CD4-positive, alpha-beta memory T cell (primary cell): ENCODE measurements at places on chromosomes 5 and 9.

- no peak for DNase-seq
Measured at GRCh38 chr9:86939321-86939720, 8.0 kb downstream of the GAS1 start.

- no peak for DNase-seq
Measured at GRCh38 chr5:95035891-95036685, 248.8 kb downstream of the MCTP1 start.

GRCh38 chr5:6319116-6319515, 59.2 kb downstream of the MED10 start:
- DNase-seq = no peak

DNA sequence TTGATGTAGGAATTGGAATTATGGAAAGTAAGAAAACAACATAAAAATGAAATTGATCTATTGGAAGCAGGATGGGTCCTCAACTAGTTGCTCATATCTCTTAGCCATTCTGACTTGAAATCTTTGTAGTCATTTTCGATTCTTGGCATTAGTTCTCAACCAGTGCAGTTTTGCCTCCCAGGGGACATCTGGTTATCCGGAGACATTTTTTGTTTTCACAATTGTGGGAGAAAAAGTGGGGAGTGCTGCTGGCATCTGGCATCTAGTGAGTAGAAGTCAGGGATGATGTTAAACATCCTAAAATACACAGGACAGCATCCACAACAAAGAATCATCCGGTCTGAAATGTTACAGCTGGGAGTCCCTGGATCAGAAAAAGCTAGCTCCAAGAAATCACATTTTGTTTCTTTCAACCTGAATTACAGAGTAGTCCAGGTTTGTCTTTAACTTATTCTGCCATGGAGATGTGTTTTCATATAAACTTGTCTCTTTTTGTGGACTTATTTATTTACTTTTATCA, 74.9 kb downstream of the FBXL7 start:
- no peak for DNase-seq

GRCh38 chr5:1709171-1709803, 90.3 kb downstream of the MRPL36 start:
- DNase-seq = no peak

DNA sequence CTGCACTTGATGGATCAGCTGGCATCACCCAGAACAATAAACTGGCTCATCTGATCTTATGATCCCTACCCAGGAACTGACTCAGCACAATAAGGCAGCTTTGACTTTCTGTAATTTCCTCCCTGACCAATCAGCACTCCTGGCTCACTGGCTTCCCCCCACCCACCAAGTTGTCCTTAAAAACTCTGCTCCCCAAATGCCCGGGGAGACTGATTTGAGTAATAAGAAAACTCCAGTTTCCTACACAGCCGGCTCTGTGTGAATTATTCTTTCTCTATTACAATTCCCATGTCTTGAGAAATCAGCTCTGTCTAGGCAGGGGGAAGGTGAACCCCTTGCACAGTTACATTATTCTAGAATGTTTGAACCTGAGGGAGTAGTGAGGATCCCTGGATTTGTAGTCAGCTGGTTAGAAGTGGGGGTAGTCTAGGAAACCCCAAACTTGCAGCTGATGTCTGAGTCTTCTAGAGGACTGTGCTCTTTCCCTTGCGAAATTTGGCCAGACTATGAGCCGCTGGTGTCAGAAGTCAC, 111.7 kb upstream of the NEK6 start:
- no peak for DNase-seq

DNA sequence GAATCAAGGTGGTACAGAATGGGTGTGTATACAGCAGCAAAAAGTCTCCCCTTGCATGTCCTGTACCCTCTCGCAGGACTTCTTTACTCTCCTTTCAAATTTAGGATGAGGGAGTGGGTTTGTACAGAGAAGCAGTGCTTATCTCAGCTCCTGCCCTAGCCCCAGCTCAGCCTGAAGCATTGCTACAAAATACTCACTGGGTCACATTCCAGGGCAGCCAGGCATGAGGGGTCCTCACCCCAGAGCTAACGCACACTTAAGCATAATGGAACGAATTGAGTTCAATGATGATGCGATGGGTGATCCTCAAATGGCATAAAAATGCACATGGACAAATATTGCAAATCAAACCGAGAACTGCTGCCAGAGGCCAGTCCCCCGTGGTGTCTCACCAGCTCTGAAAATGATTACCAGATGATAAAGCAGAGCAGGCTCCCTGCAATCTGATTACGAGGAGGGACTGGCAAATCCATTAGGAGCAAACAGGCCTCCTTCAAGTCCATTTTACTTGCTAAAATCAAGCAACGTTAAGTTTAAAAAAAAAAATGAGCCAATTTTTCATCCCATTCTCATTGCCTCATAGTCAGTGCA, 231.6 kb upstream of the TAS2R1 start:
- no peak for DNase-seq

- no peak for DNase-seq
Measured at GRCh38 chr5:72151169-72151568, 43.9 kb downstream of the MAP1B start.

- no peak for DNase-seq
Measured at GRCh38 chr9:3285365-3286161, 240.2 kb downstream of the RFX3 start.

DNA sequence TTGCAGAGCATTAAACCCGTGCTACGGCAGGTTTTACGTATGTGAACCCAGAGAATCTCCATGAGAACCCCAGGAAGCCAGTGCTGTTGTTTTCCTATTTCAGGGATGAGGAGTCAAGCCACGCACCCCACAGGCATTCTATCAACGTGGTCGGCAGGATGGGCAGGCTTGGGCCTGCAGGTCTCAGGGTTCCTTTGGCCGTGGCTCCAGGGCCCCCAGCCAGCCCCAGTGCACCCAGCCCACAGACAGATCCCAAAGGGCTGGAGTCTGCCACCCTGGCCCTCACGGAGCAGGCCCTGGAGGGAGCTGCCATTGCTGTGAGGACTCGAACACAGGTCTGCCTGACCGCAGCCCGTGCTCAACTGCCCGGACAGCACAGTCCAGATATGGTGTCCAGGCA, 77.1 kb upstream of the STXBP1 start:
- no peak for DNase-seq

GRCh38 chr5:59685793-59686192, 207.7 kb downstream of the PDE4D start:
- DNase-seq = no peak

DNA sequence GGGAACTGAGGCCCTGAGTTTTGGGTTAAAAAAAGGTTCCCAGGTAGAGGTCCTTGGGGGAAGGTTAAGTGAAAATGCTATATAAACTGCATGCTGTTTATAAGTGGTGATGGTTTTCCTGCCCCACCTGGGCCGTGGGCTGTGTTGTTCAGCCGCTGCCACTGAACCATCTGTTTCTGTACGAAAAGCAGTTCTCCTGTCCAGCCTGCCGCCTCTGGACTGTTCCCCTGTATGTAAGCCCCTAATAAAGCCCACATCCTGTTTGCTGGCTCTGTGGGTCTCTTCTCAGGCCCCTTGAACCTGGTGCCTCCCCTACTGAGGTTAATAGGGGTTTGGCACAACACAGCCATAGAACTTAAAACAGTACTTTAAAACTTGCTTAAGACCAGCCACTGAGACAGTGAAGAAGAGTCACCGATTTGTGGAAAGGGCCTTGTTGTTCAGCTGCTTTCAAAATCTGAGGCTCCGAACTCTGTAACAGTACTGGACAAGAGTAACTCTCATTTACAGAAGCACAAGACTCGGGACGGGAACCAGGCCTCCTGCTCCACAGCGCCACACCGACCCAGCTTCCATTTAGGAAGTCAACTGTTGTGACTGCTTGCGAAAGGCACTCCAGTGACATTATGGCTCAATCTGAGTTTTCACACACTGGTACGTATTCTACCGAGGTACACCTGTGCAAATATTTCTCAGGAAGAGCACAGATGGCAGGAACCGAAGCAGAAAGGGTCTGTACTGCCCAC, 192.5 kb downstream of the CDK5RAP2 start:
- no peak for DNase-seq

DNA sequence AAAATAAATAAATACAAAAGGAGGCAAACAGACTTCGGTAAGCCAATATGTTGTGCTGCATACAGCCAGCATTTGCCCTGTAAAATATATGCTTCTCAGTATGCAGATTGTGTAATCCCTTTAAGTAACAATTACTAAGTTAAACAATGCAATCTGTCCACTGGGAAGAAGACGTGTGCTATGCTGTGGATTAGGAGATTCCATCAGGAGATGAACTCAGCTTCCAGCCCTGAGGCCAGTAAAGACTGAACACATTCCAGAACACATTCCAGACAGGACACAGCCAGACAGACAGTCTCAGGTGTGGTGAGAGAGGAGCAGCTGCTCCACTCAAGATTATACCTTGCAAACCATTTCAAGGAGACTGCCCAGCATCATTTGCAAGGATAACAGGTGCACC, 97.8 kb downstream of the MPDZ start:
- no peak for DNase-seq

DNA sequence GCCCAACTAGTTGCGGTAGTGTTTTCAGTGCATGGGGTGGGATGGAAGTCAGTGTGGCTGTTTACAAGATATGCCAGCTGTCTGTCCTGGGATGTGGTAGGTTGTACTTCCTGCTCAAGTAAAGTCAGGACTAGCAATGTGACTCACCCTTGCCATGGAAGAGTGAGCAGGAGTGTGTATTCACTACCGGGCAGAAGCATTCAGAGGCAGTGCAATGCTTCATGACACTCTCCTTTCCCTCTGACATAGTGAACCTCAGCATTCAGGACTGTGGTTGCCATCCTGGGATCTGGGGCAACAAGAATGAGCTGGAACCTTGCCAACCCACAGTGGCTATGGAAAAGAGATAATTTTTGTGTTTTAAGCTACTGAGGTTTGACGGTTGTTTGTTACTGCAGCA, 68.9 kb downstream of the BOD1 start:
- DNase-seq = no peak

GRCh38 chr5:154352960-154353548, 92.7 kb upstream of the SAP30L start:
- DNase-seq = no peak

- DNase-seq = no peak
Measured at GRCh38 chr5:134245101-134245604, 19.3 kb upstream of the PPP2CA start.

DNA sequence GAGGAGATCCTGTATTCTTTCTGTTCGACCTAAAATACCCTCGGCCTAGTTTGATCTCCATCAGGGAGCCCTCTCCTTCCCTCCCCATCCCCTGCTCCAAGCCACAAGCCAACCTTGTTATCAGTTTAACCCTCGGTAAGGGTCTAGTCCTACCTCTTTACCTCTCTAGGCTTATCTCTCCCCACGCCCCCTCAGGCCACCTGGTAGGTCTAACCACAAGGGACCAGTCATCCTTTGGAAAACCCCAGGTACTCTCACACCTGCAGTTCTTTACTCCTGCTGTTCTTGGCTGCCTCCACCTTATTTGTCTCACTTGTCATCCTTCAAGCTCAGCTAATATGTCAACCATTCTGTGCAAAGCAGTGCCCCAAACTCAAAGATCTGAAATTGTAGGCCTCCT, 78.7 kb downstream of the RAD23B start:
- DNase-seq = no peak

GRCh38 chr5:59660737-59661136, 232.8 kb downstream of the PDE4D start:
- DNase-seq = no peak

DNA sequence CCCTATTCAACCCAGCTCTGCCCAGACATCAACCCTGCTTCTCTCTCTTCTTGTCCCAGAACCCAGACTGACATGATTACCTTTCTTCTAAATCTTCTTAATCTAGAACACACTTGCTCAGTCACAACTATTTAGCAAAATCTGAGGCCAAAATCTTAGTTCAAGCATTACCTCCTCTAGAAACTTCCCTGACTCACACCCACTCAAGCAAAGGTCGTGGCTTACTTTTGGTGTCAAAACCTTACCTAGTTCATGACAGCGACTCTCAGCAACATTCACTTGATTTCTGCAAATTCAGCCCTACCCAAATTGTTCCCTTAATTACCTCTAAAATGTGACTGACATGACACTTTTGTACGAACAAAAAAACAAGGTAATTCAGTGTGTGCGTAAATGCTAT, 130.2 kb downstream of the TLE1 start:
- DNase-seq = no peak

DNA sequence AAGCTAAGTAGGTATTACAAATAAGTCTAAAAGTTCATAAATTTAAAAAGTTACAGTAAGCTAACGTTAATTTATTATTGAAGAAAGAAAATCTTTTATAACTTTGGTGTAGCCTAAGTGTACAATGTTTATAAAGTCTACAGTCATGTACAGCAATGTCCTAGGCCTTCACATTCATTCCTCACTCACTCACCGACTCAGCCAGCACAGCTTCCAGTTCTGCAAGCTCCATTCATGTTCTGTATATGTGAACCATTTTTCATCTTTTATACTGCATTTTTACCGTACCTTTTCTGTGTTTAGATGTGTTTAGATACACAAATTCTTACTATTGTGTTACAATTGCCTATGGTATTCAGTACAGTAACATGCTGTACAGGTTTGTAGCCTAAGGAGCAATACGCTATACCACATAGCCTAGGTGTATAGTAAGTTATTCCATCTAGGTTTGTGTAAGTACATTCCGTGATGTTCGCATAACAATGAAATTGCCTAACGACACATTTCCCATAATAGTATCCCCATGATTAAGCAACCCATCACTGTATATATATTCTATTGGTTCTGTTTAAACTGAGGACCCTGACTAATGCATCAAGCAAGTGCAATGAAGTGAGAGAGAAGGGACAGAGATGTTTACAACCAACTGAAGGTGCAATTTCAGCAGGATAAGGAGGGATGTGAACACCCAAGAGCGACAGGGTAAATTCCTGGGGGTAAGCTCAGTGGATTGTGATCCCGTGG, 88.9 kb upstream of the TRIO start:
- DNase-seq = no peak

DNA sequence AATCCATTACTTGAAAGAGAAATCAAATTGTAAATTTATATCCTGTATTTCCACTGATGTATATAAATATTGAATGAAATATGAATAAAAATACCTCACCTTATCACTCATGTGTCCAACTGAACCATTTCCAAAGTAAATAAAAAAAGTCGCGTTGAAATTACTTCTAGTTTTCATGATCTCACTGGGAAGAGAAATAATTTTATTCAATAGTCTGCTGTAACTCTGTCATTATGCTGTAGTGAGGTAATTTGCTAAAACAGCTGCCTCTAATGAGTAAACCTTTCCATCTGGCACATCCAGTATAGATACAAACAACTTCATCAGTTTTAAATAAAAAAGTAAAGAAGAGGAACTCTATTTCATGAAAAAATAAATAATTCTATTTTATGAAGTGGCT, 611.5 kb downstream of the ZNF608 start:
- DNase-seq = no peak

DNA sequence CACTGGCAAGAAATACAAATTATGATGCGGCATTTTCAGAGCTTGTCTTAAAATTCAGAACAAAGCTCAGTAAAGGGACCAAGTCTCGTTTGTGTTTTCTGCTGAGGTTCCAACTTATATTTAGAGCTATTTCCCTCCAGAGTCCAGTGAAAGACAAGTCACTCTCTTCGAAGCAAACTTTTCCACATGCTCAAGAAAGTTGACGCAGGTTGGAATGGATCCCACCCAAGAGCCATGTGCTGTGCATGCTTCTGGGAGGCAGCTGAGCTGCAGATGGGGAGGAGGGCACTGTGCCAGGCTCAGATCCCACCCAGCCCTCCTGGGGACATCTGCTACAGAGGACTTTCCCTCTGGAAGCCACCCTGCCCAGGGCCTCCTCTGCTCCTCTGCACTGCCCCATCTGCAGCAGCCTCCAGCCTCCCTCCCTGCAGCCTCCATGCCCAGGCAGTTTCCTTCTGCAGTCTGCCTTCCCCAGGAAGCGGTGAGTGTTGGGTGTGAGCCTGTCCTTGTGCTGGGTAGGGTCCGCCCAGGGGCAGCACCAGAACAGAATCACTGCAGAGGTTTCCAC, 75.3 kb downstream of the COL23A1 start:
- DNase-seq = no peak
